ENCODE measurements at places on chromosomes 2 and 18.

DNA sequence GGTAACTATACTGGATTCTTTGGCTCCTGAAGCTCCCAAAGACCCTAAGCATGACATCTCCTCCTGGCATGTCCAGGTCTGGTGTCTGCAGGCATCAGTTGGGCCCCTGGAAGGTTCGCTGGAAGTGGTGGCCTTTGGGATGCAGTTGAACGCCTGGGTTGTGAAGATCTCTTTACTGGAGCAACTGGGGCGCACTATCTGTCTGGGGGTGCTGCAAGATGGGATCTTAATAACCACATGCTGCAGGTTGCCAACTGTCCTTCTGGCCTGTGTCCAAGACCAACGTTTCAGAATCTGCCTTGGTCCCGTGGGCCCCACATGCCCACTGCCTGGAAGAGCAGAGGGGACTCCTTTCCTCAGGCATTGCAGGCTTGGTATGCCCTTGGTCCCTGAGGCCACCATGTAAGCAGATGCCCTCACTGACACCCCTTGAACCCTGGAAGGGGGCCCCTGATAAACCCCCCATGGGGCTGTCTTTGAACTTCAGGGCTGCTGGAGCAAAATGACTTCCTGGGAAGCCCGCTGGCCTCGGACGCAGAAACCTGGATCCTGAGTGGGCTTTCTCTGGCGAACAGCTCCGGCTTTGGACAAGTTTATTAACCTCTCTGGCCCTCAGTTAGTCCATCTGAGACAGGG is 101.9 kb downstream of the TWIST2 start:
- DNase-seq = no peak

GRCh38 chr18:45896991-45897390 is 70.1 kb downstream of the EPG5 start:
- DNase-seq = no peak

DNA sequence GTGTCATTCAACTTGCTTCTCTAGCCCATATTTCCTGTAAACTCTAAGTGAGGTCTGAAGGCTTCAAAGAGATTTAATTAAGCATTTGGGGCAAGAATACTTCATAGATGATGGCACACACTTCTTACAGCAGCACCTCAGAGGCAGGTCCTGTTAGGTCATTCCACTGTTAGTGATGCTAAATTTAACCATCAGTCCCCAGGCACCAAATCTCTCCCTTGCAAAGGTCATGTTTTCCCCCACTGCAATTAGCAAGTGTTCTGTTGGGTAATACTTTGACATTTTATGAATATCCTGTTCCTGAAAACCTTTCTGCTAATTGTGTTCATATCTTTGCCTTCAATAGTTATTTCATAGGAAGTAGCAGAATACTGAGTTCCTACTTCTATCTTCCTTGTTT is 117.0 kb downstream of the STK39 start:
- no peak for DNase-seq

- DNase-seq = no peak
Observed at GRCh38 chr18:63994783-63995399, 25.0 kb downstream of the SERPINB8 start.

- DNase-seq = peak; percentile 9
Observed at GRCh38 chr2:110804915-110805314, 72.5 kb downstream of the ACOXL start.

- DNase-seq = no peak
Observed at GRCh38 chr2:237888389-237888788, 29.0 kb downstream of the RAMP1 start.

DNA sequence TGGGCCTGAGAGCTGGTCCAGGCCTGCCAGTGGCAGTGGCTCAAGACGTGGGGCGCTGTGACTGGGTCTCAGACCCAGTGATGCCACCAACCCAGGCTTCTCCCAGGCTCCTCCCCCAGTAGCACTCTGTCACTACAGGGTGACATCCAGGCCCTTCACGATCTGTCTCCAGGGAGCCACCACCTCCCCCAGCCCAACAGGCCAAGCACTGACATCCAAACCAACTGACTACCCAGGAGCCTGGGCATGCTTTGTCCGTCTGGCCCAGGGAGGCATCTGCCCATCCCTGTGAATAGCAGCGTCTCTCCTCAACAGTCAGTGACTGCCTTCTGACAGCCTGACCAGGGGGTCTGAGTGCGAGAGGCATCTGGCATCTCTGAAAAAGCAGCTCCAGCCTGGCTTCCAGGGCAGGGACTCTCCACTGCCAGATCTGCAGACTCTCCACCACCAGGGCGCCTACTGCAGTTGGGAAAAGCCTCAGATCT is 13.0 kb downstream of the TEX44 start:
- DNase-seq = no peak

DNA sequence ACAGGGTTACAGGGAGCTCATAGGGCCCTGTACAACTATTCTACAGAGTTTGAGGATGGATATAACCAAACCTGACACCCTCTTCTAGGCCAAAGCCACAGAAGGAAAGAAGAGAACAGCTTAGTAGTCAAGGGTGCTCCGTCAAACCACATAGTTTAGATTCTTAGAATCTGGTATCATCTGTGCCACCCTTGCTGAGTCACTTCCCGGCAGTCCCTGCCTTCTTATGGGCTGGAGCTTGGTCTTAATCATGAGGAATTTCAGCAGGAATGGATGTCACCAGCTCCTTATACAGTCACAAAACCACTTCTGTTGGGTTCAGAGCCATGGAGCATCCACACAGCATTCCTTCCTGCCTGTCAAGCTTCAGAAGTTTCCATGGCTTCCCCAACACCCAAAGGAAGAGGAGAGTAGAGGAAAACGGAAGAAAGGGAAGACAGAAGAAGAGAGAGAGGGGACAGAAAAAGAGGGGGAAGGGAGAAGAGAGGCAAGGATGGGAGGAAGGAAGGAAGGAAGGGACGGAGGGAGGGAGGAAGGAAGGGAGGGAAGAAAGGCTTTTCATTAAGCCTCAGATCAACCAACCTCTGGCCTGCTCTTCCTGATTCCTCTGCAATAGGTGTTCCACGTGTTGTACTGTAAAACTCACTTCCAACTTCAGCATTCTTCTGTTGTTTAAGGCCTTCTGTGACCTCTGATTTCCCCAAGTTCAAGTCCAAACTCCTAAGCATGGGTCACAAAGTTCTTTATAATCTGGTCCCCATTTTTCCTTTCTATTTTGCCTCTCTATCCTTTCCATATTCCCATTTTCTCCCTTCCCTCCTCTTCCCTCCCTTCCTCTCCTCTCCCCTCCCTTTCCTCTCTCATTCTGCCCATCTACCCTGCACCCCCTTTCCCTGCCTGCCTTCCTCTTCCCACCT is 246.1 kb upstream of the TNP1 start:
- DNase-seq = no peak

DNA sequence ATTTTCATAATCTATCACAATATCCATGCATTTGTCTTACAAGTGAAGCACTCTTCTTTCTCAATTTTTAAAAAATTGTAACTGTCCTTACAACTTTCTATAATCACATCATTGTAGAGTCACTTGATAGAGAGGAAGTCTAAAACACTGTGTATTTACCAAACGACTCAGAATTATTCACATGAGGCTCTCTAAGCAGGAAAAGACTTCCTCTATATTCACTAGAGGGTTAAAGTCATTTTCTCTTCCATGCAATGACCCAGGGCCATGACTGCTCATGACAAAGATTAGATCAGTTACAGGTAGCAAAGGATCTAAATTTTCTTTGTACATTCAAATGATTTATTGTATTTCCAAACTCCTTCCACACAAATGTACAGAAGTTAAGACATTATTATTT is 9.0 kb upstream of the SLC1A4 start:
- DNase-seq = no peak

DNA sequence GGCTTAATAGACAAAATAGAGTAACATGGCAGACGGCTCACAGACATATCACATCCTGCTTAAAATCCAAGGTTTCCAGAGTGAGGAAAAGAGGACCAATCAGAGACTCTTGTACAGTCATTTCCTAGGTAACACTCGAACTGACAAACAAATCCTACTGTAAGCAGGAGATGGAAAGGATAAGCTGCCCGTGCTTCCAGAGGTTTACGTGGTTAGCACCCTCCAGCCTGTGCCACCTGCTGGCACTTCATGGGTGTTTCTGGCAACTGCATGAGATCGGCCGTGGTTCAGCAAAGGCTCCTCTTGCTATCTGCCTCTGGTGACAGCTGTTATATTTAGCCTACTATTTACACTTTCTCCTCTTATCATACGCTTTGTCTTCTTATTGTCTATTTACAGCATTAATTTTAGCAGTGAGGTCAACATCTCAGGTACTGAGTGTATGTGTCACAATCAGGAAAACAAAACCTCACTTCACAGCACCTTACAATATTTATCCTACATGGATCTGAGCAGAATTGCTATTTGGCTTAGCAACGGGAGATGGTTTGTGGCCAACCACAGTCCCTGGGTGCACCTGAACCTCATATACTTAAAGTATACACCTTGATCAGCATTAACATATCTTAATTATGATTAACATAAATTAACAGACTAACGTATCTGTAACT is 226.9 kb downstream of the TMEM163 start:
- no peak for DNase-seq

- no peak for DNase-seq
Observed at GRCh38 chr2:147091448-147091847, 753.4 kb upstream of the ACVR2A start.
